ENCODE measurements at places on chromosomes 4 and X.
A peak's percentile ranks its signal among the peaks of the same experiment; 100 is the strongest.

GRCh38 chr4:106707776-106708463 lies 328.2 kb downstream of the DKK2 start:
- no peak for DNase-seq

DNA sequence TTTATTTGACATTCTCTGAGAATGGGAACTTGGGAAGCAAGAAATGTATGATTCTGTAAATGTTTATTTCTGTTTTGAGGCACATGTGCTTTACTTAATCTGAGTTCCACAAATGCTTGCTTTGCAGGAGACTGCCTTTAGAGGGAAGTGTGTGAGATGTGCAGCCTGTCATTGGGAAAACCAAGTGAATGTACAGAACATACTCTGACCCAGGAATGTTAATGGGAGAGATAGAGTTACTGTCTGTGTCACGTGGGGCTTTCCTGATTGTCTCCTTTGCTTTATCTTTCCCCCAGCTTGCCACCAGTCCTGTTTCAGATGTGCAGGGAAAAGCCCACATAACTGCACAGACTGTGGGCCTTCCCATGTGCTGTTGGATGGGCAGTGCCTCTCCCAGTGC lies 218.6 kb upstream of the ANXA3 start:
- no peak for DNase-seq

DNA sequence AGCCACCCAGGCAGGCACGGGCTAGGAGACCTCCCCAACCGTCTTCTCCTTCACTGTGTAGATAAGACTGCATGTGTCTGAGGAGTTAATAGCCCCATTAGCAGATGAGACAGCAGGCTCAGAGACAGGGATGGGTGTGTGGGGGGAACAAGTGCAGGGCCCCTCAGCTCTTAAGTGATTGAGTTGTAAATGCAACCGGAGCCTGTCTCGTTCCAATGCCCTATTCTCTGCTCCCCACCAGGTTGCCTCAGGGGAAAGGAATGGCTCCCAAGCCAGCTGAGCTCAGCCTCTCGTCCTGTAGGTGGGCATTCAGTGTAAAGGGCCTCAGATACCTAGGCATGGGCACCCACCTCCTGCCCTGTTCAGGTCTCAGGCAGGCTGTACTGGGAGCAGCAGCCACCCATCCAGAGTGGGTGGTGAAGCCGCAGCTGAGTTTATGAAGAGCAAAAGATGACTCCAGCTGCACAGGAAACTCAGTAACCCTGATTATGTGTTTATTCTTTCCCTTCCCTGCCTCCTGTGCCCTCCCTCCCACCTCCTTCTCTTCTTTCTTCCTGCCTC lies 87.3 kb downstream of the PJA1 start:
- no peak for DNase-seq

GRCh38 chr4:48681856-48682255 lies 98.2 kb downstream of the FRYL start:
- DNase-seq = no peak

DNA sequence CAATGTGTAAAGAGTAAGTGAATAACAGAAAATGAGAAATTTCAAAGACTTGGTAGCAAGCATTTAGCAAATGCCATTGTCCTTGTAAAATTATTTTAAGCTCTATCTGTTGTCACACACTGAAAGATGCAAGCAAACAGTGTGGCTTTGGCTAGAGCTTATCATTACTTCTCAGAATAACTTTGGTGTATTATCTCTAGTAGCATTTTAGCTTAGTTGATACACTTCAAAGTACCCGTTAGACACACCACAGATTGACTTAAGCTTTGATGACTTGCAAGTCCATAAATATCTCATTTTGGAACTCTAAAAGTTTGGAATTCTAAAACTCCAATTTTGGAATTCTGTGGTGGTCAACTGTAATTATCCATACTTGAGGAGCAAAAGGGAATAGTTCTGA lies 98.6 kb downstream of the PDLIM5 start:
- DNase-seq = no peak

GRCh38 chr4:96598465-96598864 lies 758.6 kb downstream of the PDHA2 start:
- DNase-seq = peak; percentile 27

DNA sequence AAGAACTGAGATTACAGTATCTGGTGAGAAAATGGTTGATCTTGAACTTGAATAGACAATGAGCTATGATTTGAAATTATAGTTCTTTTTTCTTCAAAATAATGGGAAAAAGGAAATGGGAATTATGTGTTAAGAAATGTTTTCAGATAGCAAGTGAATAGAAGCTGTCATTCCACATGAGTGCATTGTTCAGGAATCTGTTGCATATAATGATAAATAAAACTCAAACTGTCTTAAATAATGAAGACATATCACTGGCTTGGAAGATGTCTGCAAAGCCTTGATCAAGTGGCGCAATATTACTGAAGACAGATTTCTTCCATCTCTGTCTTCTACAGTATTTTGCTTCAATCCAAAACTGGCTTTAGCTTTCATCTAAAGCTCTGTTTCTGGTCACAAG lies 479.3 kb upstream of the ZFP42 start:
- DNase-seq = no peak

DNA sequence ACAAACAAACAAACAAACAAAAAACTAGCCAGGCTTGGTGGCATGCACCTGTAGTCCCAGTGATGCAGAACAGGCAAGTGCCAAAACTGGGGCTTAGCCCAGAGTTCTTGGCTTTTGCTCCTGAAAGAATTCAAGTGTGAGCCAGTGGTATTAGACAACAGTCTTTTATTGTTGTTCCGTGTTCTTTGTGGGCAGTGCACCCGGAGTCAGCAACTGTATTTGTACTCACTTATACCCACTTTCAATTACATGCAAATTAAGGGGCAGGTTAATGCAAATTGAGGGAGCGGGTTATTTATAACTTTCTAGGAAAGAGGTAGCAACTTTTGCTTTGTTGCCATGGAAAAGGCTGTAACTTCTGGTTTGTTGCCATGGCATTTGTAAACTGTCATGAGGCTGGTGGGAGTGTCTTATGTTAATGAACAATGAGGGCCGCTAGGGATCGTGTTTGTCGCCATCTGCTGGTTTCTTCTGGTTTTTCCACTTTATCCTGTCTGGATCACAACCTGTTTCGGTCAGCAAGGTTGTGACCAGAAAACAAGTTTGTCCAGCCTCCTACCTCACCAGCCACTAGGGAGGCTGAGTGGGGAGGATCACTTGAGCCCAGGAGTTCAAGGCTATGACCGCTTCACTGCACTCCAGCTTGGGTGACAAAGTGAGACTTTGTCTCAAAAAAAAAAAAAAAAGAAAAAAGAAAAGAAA lies 88.8 kb upstream of the ESX1 start:
- peak; percentile 30 for DNase-seq

DNA sequence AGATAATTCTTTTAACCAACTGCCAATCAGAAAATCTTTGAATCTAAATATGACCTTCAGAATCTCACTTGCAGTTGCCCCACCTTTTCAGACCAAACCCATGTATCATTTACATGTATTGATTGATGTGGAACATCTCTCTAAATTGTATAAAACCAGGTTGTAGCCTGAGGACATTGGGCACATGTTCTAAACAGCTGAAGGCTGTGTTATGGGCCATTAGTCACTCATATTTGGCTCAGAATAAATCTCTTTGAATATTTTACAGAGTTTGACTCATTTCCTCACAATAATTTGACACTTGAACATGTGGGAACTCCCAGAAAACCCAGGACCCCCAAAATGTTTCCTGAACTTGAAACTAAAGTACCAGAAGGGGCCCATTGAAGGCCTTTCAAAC lies 58.7 kb downstream of the UGT2B10 start:
- DNase-seq = no peak

Data from tongue (tissue), 3 donors.